ENCODE measurements at places on chromosomes 7 and 10.

- DNase-seq: no peak
Observed at GRCh38 chr10:2681891-2682290, 385.5 kb upstream of the PFKP start.

DNA sequence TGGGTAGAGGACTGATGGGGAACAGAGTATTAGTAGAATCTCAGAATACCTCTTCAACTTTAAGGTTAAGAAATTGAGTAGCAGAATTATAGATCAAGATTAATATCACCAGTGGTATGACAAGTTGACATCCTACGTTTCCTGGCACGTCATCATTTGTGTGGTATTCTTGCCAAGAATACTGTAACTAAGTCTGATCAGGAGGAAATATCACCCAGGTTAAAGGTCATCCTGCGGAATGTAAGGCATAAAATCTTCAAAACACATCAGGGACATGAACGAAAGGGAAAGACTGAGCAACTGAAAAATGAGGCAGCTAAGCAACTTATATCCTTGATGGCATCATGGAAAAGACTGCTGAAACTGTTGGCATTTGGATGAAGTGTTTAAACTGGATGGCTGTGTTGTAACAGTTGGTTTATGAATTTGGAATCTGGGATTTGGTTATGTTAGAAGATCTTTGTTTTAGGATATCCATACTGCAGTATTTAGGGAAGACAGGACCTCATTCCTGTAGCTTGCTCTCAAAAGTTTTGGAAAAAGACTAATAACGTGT, 86.1 kb downstream of the TRIM24 start:
- no peak for DNase-seq

- no peak for DNase-seq
Observed at GRCh38 chr7:108492742-108493141, 33.2 kb downstream of the PNPLA8 start.

- DNase-seq: peak; percentile 18
Observed at GRCh38 chr10:26860102-26860442, 686 bp downstream of the ABI1 start.

DNA sequence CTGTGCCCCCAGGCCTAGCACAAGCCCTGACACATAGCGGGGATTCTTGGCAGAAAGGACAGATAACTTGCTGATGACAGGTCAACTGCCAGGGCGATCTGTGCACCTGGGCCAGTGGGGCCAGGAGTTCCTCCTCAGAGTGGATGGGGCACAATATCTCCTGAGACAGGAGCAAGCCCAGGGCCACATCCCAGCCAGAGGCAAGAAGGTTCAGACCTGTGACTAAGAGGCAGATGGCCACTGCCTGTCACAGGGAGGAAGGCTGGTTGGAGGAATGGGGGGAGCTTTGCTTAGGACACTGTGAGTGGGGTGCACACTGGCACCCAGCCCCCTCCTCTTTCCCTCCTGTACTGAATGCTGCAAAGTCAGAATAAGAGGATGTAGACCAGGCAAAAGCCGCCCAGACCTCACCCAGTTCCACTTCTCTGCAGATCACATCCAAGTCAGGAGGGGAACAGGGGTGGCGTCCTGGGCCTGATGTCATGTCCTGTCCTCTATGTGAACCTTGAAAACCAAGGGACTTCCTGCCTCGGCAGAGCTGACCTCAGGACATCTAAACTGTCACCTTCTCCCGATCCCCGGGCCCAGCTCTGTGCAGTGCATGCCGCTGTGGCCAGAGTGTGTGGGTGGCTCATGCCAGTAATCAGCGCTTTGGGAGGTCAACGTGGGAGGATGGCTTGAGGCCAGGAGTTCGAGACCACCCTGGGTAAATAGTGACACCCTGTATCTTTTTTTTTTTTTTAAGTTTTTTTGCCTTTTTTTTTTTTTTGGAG, 1.3 kb downstream of the GUSB start:
- no peak for DNase-seq

DNA sequence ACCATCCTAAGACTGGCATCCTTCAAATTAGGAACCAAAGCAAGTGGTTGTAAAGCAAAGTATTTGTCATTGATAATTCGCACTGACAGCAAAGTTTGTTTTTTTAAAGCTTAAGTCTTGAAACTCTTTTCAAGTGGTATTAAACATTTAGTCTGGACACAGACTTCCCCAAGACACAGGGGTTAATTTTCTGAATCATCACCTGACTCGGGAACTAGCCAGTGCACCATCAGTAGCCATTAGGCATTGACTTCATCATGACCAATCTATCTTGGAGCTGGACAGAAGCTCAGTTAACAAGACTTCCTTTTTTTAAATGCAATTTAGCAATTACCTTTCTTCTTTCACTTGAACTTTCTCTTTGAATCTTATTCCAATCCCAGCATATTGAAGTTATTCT, 210.6 kb downstream of the ZNF365 start:
- DNase-seq: no peak

GRCh38 chr7:68900096-68900495, 698.2 kb upstream of the AUTS2 start:
- no peak for DNase-seq

- no peak for DNase-seq
Observed at GRCh38 chr10:20622531-20623211, 274.4 kb downstream of the NEBL start.

GRCh38 chr10:63431962-63432797, 33.6 kb downstream of the JMJD1C start:
- DNase-seq: no peak

DNA sequence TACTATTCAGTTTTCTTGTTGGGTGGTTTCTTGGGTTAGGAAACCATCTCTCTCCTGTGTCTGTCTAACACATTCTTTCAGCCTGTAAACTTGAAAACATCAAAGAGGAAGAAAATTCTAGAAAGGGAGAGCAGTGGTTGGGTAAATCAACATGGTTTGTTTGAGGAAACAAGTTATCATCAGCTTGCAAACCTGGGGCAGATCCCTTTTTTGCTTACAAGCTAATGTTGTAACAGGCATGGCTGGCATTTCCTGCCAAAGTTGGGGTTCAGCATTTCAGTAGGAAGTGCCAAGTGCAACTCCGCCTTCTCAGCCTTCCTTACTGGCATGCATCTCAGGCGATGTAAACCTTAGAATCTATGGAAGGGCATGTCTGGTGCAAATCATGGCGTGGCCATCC, 112.6 kb downstream of the EEPD1 start:
- DNase-seq: no peak

DNA sequence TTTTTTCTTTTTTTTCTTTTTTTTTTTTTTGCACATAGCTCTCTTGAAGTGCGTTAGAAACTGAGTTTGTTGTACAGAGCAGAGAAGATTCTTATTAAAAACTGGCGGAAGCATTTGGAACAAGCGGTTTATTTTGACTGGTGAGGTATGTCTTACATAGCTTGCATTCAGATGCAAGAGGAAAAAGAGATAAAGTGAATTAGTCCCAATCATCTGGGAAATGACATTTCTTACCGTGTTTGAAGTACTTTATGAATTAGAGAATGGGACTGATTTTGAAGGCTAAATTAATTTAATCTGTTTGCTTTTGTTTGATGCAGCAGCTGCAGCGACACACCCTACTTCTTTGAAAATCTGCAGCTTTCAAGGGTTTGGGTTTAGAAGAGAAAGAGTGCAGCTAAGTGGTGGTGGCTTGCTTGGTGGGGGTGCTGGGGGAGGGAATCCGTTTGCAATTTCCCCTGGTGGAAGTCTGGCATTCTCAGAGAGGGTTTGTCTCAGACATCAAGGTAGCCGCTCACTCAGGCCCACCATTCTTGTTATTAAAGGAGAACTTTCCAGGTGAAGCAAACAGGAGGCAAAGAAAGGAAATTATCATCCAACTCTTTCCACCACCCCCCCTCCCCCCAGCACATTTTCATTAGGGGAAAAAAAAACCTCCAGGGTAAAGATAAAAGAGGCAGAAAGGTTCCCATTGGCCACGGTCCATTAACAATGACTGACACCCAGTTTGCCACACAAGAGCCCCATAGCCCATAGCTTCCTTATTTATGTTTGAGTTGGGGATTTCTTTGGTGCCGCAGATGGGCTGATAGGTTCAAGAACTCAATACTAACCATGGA, 231.7 kb downstream of the SKIDA1 start:
- DNase-seq: no peak

GRCh38 chr7:92768501-92769393, 67.6 kb downstream of the CDK6 start:
- DNase-seq: no peak

GRCh38 chr10:75803816-75804552, 372.6 kb downstream of the LRMDA start:
- no peak for DNase-seq

DNA sequence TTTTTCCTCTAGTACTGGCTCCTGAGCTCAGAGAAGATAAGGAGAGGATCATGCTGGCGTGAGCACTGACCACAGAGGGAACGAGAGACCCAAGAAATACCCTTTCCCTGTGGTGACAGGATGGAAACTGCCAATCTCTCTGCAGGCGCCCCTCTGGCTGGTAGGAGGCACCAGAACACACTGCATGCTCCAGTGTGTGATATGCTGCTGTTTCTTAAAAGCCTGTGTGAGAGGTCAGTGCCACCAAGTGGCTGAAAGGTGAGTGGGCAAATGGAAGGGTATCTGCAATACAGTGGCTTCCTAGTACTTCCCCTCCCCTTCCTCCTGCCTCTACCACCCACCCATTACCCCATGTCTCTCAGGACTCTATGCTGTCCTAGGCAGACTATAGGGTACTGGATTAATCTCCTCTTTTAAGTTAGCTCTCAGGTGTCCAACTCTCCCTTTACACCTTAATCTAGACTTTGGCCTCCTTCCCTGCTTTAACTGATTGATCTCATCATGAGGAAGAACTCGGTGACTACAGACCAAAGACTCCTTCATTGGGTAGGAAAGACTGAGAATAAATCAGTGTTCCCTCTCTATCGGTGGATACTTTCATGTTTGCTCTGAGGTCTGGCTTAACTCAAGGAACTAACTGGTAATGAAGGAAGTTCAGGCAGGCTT, 283.6 kb downstream of the ADRA2A start:
- no peak for DNase-seq

GRCh38 chr10:74593470-74593869, 232.9 kb upstream of the KAT6B start:
- DNase-seq: no peak

GRCh38 chr10:114674346-114674745, 16.3 kb upstream of the ABLIM1 start:
- DNase-seq: no peak

DNA sequence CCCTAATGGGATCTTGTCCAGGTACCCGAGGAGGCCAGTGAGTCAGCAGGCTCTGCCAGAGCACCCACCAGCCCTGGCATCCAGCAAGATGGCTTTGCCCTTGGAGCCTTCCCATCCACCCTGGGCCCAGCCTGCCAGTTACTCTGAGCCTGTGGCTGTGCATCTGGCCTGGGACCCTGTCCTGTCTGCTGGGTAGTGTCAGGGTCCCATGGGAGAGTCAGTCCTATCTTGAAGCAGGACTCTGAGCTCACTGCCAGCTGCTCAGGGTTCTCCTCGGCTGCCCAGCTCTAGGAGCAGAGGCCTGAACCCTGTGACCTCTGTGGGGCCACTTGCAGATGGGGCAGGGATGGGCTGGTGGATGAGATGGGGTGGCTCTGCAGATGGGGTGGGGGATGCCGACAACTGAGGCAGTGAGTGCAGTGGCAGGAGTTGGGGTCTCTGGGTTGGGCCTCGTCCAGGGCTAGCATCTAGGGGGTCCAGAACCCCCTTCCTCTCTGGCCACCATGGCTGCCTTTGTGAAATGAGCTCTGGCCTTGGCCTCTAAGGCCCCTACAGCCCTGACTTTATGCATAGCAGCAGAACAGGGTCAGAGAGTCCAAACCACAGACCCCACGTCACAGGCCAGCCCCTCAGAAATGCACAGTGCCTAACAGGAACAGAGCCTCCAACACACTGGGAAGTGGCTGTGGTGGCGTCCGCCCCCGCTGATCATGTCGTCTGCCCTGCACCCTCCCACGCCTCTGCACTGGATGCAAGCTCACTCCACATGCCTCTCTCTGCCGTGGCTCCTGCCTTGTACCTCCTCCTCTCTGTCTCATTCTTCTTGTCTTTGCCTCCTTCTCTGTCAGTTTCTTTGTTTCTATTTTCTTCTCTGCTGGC, 88.1 kb upstream of the RET start:
- no peak for DNase-seq

DNA sequence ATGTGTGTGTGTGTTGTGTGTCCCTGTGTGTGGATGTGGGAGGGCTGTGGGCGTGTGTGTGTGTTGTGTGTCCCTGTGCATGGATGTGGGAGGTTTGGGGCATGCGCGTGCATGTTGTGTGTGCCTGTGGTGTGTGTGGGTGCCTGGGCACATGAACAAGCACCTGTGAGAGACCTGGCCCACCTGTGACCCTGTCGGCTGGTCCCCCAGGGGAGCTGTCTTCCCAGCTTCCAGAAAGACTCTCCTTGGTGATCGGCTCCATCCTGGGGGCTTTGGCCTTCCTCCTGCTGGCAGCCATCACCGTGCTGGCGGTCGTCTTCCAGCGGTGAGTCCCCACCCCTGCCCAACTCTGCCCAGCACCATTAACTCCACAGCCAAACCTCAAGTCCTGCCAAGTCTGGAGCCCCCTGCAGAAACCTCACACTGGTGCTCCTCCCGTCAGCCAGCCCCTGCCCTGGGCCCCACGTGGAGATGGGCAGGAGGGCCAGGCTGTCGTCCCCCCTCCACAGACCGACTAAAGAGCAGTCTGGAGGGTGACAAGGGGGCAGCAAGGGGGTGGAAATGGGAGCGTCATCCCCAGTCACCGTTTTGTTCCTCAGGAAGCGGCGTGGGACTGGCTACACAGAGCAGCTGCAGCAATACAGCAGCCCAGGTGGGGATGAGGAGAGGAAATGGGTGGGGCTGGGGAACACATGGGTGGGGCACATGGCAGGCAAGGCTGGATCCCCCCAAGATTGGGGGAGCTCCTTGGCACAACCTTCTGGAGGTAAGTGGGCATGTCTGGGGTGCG, 12.7 kb downstream of the EPHB6 start:
- no peak for DNase-seq

DNA sequence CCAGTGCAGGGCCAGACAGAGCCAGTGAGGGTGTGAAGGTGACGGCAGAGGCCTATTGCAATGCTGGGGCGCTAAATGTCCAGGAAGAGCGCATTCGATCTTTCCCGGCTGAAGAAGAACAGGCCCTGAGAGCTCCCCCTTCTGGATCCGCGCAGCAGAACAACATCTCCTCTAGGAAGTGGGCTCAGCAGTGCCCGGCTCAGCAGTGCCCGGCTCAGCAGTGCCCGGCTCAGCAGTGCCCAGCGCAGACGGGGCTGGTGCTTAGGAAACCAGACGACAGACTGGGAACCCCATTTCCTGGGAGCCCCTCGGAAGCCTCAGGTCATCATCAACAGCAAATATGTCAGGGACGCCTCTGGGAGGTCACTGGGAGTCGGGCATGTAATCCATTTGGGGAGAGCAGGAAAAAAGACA, 4.7 kb upstream of the NOS3 start:
- no peak for DNase-seq

Data from activated CD8-positive, alpha-beta memory T cell treated with anti-CD3 and anti-CD28 coated beads for 1 hour (primary cell).